ENCODE measurements at places on chromosomes 5 and 9.

GRCh38 chr5:163867738-163868137 lies 362.3 kb downstream of the MAT2B start:
- no peak for DNase-seq

DNA sequence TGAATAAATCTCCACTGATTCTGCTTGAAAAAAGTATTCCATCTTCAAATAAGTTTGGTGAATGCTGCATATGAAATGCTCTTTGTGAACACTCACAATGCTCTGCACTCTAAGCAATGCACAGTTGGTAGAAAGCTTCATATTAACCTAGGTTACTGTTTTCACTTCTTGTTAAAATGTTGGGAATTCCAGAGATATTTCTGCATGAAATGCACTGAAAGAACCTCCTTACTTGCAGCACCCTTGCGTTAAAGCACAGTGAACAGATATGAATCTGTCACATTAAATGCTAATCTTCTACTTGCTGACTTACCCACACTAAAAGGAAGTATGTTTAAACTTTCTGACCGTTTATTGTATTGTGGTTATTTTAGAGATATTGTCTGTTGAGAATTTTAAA lies 584.1 kb upstream of the NUDT12 start:
- DNase-seq: no peak

GRCh38 chr5:57718155-57718554 lies 235.5 kb upstream of the ACTBL2 start:
- no peak for DNase-seq

DNA sequence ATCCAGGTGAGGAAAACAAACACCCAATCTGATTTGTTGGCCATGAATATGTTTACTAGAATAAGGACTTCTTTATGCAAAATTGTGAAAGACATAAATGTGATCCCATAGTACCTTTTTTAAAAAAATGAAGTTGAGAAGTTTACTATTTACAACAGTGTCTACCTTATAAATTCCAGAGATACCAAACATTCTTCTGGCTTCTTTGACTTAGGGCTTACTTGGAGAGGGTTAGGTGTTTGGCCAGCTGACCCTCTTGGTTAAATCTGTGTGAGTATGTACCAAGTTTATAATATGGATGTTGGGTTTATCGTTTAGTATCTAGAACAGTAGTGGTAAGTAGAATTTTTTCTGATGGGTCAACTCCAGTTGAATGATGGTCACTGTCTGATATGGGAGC lies 212.3 kb downstream of the DOCK8 start:
- DNase-seq: no peak

DNA sequence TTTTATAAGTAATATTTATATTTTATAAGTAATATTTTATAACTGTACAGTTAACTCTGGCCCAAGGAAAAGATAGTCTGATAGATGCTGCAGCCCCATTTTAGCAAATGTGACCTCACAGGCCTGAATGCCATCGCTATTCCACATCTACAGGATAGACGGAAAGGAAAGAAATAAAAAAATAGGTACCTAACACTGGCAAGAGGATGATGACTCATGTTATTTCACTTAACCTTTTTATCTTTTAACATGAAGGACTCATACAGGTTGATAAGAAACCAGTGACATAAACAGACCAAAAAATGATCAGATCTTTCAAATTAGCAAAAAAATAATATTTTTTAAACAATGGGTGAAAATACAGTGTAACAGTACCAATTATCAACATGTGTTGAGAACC lies 2.7 kb downstream of the CD274 start:
- no peak for DNase-seq

DNA sequence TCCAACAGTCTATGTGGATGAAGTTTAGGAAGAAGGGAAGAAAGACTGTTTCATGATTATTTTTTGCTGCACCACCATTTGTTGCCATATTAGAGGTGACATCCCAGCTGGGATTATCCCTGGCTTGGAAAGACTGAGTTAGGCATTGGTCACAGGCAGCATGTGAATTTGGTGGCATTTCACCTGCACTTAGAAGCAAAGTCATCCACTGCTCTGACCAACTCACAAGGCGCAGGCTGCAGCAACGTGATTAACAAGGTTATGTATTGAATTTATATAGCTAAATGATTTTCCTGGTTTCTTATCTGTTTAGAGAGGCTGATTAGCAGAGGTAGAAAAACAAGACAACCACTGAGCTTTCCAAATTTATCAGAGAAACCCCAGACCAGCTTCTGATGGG lies 2.7 kb downstream of the FYB1 start:
- no peak for DNase-seq

GRCh38 chr9:5857928-5858327 lies 25.0 kb upstream of the ERMP1 start:
- no peak for DNase-seq

GRCh38 chr5:113489299-113489698 lies 1.0 kb upstream of the MCC start:
- no peak for DNase-seq

- no peak for DNase-seq
Observed at GRCh38 chr9:16611983-16612382, 258.5 kb downstream of the BNC2 start.

DNA sequence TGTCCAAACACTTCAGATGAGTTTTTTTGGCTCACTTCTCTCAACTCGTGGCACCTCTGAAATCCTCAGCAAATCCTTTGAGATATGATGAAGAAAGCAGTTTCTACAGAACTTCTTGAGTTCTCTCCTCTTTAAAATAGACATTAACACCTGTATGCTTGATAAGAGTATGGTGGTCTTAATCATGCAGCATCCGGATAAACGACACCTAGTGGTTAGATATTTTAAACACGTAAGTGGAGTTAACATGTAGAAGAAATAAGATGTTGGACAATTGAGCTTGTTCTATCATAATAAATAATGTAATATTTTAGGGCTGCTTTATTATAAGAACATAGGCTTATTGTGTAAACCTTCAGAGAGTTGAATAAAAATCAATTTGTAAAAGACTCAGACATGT lies 324.8 kb downstream of the CYLC2 start:
- DNase-seq: no peak

- no peak for DNase-seq
Observed at GRCh38 chr9:94821098-94821887, 94.8 kb downstream of the AOPEP start.

- DNase-seq: no peak
Observed at GRCh38 chr9:90658783-90659182, 16.2 kb upstream of the DIRAS2 start.

Data from stimulated activated CD4-positive, alpha-beta T cell treated with anti-CD3 and anti-CD28 coated beads, Interleukin-2, amount 100 ng/mL, for 4 hours (primary cell).